ENCODE measurements at places on chromosomes 3 and 15.

DNA sequence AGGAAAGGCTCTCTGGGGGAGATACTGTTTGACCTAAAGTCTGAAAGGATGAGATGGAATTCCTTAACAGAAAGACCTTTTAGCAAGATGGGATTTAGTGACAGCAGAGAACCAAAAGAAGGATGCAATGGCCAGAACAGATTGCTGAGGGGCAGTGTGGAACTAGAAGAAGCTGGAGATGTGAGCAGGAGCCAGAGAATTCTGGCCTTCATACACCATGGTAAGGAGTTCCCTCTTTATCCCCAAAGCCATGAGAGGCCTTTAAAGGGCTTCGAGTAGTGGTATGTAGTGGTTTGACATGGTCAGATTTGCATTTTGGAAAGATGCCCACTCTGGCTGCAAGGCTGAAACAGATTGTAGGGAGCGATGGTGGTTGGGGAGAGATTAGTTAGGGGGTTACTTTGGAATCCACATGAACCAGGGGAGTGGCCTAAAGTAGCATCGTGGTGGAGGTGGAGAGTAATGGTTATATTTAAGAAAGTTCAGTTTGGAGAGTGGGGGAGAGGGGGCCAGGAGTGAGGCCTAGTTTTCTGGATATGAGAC, 34.0 kb upstream of the NPHP3 start:
- DNase-seq, result no peak

DNA sequence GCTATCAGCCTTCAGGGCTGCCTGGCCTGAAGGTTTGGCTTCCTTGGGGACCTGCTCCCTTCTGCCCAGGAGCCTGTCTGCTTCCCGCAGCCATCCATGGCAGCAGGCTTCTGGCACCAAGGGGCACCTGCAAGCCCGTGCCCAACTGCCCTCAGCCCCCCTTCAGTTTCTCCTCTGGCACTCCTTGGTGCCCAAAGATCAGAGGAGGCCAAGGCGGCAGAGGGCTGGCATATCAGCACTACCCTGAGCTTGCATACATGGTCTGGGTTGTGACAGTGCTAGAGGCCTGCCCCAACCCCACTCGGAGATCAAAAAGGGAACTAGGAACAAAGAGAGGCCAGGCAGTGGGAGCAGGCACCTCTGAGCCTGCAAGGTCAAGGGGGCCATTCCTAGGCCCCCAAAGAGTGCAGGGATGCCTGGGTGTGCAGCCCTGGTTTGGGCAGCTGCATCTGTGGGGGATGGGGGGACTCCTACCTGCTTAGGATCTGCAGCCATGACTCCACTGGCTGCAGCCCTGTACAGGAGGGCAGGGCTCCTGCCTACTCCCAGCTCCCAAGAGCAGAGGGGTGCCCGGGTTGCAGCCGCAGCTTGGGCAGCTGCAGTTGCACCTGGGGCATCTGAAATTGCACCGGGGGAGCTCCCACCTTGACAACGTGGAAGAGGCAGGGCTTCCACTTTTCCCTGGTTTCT, 76.2 kb upstream of the TP63 start:
- no peak for DNase-seq

- DNase-seq, result no peak
Measured at GRCh38 chr3:128041344-128041743, 10.9 kb upstream of the SEC61A1 start.

GRCh38 chr3:105490045-105490444, 123.3 kb downstream of the ALCAM start:
- DNase-seq, result no peak

DNA sequence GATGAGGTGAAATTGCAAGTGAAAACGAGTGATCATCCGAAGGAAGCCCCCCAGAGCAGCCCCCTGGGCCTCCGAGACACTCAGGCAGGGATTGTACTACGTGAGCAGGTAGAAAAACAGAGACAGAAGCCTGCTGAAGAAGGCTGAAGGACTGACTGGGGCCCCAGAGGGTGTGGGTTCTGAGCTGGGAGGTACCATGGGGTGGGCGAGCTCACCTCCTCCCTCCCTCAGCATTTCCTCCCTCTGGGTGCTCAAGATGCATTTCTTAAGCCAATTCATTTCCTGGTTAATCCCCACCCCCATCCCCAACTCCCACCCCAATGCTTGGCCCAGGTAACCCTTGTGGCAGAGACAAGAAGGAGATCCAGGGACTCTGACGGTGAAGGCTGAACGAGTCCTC, 108.7 kb downstream of the BDH1 start:
- no peak for DNase-seq

DNA sequence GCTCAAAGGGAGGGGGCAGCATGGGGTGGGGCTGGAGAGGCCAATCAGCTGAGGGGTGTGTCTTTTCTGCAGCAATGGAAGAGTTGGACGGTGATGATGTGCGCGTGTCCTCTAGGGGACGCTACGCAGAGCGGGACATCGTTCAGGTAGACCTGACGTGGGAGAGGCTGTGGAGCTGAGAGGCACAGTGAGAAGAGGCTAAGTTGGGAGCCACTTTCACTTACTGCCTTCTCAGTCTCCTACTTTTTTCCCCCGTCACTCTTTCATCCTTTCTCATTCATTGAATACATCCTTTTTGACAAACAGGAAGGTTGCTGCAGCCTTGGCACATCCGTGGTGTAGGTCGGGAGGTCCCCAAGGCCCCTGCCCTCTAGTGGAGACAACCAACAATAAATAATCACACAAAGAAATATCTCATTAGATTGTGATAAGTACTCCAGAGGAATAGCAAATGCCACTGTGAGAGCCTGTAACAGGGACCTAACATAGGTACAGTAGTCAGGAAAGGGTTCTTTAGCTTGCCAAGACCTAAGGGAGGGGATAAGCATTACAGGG, 4.4 kb upstream of the BRPF1 start:
- no peak for DNase-seq

DNA sequence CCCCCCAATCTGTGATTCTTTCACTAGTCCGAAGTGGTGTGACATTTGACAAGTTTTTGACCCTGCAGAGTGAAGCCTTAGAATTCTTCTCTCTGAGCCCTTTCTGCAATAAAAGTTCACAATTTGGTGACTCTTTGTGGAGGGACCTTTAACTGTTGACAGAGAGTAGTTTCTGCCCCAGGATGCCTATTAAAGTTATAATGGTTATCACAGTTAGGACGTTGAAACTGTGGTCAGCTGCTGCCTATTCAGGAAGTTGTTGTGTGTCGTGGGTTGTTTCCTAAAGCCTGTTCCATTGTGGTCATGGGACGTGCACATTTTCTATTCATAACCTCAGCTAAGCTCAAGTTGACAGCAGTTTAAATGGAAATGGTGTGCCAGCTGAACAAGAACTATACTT, 274.5 kb downstream of the NEK10 start:
- DNase-seq, result no peak

DNA sequence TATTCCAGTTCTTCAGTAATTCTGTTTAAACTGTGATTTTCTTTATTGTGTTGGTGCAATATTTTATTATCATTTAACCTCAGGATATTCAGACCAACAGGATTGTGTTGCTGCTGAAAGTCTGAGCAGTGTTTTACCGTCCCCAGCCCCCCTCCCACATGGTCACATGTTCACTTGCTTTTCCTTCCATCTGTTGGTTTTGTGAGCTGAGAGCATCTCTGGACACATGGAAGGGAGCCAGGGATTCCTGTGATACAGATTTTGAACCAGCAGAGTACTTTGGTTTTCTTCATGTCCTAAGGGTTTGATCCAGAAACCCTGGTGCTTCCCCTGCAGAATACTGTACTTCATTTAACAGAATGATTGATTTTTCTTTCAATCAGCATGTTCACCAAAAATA, 11.9 kb downstream of the ARRDC4 start:
- DNase-seq, result no peak

DNA sequence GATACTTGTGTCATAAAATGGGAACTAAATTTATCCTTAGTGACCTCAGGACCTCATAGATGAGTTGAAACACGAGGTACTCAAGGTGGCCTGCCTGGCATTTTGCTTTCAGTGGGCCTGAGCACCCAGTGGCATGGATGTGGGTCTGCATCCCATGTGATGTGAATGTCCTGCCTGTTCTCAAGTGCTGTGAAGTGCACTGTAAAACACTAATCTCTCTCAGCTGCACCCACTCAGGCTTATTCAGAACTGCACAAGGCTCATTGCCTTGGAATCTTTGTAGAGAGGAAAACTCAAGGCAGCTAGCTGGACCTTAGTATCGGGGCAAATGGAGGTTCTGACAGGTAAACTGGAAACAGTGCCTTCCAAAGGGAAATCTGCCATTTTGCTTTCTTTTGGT, 767.0 kb downstream of the TUSC7 start:
- no peak for DNase-seq

GRCh38 chr3:174936590-174936989, 77.5 kb downstream of the NAALADL2 start:
- no peak for DNase-seq

DNA sequence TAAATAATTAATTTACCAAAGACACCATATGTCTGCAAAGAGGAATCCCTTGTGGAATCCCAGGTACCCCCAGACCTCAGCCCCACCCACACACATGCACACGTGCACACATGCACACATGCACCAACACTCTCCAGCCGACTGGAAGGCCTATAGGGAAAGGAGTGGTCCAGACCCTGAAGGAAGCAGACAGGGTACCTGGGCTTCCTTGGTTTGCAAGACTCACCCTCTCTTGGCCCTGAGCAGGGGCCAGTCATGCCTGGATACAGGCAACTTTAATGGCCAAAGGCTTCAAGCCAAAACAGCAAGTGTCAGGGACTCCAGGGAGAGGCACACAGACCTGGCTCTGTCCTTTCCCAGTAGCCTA, 8.9 kb upstream of the HAPLN3 start:
- no peak for DNase-seq

DNA sequence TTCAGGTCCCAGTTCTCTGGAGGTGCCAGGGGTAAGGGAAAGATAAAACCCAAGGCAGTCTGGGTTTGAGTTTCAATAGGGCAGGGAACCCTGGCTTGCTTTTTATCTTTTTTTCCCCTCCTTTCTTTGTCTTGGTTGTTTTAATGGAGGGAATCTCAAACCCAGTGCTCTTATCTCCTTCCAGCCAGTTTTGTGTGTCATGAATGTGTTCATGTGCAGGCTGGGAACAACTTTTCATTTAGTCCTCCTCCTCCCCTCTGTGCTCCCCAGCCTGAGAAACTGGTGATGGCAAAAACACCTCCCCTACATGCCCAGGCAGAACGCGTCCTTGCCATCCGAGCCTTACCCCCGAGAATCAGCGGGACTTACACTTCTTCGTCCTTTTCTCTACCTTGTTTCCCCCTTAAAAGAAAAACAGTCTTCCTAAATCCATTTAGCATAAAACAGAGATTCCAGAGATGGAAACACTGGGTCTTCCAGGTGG, 10.9 kb downstream of the SEMA3G start:
- no peak for DNase-seq

DNA sequence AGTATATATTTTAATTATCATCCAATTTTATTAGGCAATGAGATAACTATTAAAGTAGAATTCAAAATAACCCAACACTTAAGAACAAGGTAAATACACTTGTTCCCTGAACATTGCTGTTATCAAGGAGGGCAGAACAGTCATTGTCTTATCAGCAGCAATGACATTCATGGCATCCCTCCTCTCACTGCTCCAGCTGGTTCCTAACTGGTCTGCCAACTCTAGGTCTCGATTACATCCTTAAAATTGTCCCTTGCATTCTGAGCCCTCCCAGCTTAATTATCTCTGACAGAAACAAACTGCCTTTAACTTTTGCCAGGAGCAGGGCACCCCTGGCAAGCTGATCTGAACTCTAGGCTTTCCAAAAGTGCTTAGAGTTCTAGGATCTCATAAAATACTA, 14.0 kb upstream of the DYNC1LI1 start:
- peak; percentile 76 for DNase-seq

- no peak for DNase-seq
Measured at GRCh38 chr15:51846463-51847230, 17.2 kb downstream of the TMOD3 start.

DNA sequence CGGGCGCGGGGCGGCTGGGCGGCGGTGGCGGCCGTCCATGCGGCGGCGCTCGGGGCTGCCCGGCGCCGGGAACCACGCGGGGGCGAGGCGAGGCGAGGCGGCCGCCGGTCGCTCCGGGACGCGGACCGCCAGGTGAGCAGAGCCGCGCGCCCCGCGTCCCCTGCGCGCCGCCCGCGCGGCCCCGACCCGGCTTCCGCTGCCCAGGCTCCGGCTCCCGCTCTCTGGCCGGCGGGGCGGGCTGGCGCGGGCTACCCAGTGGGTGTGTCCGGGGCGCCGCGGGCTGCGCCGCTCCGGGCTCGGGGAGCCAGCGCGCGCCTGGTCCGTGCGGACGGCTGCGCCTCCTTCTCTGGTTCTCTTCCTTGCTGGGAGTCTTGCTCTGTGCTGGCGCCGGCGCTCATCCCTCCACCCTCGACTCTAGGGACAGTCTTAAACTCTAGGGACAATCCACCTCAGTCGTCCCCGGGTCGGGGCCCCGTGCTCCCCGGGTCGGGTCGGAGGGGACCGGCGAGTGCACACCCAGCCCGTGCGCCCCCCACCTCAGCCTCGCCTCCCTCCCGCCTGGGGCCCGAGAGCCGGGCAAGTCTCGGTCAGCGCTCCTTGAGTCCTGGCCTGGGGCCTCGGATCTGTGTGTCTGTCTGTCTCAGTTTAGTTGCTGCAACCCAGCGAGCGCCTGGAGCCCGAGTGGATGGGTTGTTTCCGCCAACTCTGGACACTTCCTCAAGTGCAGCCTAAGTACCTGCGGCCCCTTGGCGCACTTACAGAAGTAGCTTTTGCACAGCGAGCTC, 488 bp downstream of the THSD4 start:
- DNase-seq, result no peak

- DNase-seq, result peak; percentile 1
Measured at GRCh38 chr15:61621146-61621545, 392.0 kb upstream of the RORA start.

- no peak for DNase-seq
Measured at GRCh38 chr3:87833039-87833377, 225.8 kb downstream of the CGGBP1 start.

GRCh38 chr3:8942746-8943488, 20.4 kb downstream of the RAD18 start:
- DNase-seq, result no peak

DNA sequence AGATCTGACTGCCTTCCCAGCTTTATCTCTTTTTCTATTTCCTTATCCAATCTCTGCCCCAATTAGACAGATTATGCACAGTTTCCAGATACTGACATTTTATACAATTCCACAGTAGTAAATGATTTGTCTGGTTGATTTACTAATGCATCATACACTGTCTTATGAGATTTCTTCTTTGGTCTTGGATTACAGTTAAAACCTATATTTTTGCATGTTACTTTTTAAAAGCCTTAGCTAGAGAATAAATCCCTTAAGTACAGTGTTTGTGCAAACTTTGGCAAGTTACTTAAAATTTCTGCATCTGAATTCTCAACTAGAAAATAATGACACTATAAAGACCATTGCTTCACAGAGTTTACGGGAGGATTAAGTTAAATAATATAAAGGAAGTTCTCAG, 6.0 kb downstream of the UNC13C start:
- no peak for DNase-seq
